Neural progenitor cell (in vitro differentiated cells): ENCODE measurements at places on chromosomes 16 and 17.

- no peak for DNase-seq
These were observed 122.4 kb downstream of the HIC1 start for GRCh38 chr17:2177235-2177811.

- no peak for DNase-seq
These were observed 26.4 kb upstream of the LONP2 start for GRCh38 chr16:48217708-48218107.

DNA sequence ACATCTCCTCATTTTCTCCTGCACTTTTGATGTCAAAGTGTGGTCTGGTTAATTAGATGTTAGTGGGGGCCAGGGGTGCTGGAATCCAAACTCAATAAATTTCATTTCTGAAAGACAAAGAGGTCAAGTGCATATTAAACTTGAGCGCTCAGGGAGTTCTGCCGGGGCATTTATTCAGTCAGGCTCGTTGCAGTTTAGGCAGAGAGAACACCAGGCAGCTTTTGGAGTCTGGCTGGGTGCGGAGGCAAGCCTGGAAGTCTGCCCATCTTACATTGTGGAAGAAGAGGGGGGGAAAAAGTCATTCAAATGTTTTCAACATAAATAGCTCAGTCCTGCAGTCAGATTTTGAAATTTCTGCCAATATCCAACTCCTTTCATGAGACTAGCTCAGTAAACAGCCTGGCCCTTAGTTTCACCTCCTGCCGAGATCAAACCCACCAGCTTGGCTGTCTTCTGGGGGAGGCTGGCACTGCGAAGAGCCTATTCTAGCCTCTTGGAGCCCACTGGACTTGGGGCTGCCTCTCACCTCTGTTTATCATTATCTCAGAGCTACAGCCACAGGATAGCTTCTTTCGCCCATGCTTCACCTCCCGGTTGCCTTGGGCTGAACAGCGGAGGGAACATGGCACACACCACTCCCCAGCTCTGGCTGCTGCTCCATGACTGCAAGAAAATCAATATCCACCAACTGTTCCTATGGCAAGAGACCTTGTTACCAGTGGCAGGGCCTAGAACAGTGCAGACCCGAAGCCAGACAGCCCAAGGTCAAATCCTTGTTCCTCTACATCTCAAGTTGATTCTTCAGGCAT, 177.4 kb upstream of the CDH5 start:
- DNase-seq = no peak

DNA sequence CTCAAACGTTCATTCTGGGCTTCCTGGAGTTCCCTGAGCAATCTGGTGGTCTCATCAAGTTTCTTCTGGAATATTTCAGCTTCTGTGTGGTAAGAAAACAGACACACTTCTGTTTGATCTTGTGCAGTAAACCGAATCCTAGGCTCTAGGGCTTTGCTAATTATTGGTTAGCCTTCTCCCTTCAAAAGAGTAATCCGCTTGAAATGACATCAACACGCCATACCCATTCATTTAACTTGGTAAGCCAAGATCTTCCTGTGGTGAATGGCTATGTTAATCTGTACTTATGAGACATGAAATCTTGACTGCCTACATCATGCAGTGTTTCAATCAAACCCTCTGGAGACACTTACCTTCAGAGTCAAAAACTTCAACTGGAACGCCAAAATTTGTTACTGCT, 48.5 kb downstream of the BRD7 start:
- DNase-seq = no peak

GRCh38 chr16:27671410-27671809, 121.5 kb downstream of the KATNIP start:
- no peak for DNase-seq

DNA sequence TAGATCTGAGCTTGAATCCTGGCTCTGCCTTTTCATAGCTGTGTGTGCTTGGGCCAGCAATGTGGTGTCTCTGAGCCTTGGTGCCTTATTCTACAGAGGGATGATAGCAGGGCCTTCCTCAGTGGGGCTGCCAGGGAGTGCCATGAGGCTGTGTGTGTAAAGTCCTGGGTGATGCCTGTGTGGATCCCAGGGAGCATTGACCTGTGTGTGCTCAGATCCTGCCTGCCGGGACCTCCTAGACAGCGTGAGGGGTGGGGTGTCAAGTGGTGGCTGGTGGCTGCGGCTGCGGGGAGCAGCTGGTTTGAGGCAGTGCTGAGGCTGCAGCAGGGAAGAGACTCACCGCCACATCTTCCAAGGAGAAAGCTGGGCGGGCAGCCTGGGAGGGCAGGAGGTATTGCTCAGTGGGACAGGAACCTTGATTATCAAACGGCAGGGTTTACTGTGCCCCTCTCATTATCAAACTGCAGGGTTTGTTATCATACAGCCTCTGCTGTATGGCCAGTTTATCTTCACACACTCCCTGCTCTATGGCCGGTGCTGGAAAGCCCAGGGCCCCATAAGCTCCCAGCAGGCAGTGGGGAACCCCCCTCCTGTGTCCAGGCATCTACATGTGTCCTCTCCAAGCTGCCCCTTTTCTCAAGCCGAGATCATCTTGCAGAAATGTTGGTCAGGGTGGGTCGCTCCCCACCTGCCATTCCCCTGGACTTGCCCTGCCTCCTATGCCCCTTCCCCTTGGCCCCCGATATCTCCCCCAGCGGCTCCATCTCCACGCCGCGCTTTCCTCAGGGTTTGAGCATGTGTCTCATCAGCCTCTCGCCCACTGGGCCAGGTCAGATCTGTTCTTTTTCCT, 3.1 kb upstream of the ADCY7 start:
- DNase-seq = no peak

DNA sequence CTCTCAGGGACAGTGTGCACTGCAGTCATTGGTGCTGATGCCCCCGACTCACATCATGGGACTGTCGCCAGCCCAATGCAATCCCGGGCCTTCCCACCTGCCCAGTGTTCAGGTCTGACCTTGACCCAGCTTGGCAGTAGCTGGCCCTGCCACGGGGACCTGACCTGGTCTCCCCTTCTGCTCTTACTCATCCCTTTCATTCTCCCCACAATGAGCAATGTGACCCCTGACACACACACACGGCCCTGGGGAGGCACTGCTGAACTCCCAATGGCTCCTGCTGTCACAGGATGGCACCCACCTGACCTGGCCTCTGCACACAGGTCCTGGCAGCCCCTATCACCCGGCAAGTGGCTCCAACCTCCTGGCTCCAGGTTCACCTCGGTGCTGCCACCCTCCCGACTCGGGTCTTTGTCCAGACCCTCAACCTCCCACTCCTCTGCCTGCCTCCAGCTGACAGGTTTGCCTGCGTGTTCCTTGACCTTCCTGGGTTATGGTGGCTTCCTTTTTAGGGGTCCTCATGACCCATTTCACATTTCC, 6.6 kb downstream of the CD300C start:
- DNase-seq = no peak

DNA sequence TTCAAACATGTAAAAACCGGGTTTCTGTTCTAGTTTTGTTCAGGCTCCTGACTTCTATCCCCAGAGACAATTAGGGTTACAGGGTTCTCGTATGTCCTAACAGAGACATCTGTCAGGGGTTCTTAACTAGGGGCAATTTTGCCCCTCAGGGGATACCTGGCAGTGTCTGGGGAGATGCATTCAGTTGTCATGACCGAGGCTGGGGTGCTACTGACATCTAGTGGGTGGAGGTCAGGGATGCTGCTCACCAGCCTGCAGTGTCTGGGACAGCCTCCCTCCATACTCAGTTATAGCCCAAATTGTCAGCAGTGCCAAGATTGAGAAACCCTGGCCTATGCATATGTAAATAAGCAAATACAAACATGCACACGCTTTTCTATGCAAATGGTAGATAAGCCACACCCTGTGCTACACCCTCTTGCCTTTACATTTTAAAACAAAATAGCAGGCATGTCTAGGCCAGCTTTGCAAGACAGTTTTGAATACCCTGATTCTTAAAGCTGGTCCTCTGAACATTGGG, 37.4 kb downstream of the CLEC16A start:
- DNase-seq = no peak

DNA sequence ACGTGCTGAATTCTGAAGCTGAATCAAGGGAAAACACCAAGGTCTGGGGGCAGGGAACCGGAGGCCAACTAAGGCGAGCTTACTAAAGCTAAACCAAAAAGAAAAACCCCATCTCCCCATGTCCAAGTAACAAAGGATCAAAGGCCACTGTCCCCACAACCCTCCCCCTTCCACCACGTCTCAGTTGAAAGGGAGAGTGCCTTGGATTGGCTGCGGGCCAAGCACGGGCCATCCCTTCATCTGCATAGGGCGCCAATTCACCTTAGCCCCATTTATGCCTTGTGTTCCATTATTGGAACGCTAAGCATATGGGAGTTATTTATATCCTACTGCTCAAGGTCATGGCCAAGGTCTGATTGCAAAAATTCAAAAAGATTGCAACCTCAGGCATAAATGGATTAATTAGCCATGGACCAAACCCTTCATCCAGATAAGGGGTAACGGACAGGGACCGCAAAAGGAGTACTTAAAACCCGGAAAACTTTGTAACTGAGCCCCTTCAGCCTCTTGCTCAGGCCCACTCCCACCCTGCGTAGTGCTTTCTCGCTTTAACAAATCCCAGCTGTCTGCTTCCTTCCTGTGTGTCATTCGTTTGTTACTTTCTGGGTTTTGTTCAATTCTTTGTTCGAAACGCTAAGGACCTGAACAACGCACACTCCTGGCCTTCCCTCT, 740 bp upstream of the ATP6V0D1 start:
- no peak for DNase-seq

DNA sequence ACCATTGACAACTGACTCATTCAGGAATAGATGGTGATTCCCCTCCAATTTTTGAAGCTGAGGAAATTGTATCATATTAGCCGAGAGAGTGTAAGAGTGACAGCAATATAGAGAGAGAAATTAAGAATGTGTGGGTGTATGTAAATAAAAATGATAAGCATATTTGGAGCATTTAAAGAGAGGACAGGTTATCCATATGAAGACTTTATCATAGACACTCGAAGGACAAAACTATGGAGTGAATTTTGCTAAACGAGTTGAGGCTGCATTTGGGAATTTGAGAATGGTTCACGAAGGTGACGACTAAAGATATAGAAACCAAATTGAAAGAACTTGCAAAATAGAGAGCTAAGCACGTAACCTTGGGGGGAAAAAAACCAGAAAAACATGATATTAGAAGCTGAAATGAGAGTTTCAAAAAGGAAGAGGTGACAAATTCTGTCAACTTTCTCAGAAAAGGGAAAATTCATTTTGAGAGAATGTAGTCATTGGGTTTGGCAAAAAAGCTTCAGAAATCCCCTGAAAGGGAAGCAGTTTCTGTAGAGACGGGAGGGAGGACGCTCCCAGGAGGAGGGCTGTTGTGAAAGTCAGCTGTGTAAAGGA, 129.7 kb downstream of the KCNJ2 start:
- no peak for DNase-seq

GRCh38 chr16:57647136-57647875, 18.9 kb downstream of the ADGRG1 start:
- DNase-seq = no peak

DNA sequence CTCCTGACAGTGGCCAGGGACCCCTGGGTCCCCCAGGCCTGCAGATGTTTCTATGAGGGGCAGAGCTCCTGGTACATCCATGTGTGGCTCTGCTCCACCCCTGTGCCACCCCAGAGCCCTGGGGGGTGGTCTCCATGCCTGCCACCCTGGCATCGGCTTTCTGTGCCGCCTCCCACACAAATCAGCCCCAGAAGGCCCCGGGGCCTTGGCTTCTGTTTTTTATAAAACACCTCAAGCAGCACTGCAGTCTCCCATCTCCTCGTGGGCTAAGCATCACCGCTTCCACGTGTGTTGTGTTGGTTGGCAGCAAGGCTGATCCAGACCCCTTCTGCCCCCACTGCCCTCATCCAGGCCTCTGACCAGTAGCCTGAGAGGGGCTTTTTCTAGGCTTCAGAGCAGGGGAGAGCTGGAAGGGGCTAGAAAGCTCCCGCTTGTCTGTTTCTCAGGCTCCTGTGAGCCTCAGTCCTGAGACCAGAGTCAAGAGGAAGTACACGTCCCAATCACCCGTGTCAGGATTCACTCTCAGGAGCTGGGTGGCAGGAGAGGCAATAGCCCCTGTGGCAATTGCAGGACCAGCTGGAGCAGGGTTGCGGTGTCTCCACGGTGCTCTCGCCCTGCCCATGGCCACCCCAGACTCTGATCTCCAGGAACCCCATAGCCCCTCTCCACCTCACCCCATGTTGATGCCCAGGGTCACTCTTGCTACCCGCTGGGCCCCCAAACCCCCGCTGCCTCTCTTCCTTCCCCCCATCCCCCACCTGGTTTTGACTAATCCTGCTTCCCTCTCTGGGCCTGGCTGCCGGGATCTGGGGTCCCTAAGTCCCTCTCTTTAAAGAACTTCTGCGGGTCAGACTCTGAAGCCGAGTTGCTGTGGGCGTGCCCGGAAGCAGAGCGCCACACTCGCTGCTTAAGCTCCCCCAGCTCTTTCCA, 25.1 kb downstream of the C1QTNF1 start:
- DNase-seq = no peak

DNA sequence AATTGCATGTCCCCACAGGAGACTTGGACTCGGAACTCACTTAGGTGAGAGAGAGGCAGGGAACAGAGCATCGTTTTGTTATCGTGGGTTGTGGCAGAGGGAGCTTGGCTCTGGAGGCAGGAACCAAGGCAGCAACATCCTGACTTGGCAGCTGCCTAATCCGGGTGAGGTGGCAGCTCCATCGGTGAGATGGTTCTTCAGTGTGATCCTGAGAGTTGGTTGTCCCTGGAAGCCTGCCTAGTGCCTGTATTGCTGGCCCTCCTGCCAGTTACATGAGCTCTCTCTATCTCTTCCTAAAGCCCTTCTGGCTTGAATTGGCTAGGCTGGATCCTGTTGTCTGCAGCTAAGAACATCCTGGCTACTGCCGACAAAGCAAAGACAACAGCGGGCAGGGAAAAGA, 19.9 kb upstream of the SEC14L1 start:
- no peak for DNase-seq

DNA sequence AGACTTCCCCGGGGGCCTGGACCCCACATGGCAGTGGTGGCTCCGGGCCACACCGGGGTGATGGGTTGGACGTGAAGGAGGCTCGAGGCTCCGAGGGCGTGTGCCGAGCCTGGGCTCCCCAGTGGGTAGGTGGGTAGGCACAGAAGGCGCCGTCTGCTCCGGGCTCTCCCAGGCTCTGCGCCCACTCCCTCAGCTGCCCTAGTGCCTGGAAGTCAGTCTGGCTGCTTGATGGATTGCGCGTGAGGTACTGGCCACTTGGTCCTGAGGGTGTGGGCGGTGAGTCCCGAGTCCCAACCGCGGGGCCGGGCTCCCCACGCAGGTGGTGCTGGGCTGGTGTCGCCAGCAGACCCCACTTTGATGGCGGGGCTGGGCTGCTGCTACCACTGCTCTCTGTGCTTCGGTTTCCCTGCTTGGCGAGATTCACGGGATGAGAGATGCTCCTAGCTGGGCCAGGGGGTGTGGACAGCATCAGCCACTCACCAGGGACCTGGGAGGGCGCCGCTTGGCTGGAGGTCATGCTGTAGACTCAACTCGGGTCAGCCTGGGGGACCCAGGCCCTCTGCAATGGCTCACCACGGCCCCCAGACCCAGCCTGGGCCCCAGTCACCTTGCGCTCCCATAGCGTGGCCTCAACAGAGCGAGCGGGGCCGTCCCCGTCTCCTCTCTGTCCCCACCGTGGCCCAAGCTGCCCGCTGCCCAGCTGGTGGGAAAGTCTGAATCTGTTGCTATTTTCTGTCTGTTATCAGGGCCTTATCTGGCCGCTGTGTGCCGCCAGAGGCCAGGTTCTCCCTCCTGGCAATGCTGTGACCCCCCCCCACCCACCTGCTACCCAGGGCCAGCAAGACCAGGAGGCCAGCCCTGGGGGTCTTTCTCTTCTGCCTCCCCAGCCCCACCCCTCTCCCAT, 26.1 kb downstream of the ZFPM1 start:
- no peak for DNase-seq

GRCh38 chr17:55327225-55328088, 62.7 kb downstream of the HLF start:
- DNase-seq = no peak

- peak; percentile 42 for DNase-seq
These were observed 167.9 kb upstream of the GSE1 start for GRCh38 chr16:85445064-85445778.

GRCh38 chr16:85541980-85542900, 70.9 kb upstream of the GSE1 start:
- DNase-seq = no peak
